ENCODE measurements at places on chromosomes 5 and 9.

DNA sequence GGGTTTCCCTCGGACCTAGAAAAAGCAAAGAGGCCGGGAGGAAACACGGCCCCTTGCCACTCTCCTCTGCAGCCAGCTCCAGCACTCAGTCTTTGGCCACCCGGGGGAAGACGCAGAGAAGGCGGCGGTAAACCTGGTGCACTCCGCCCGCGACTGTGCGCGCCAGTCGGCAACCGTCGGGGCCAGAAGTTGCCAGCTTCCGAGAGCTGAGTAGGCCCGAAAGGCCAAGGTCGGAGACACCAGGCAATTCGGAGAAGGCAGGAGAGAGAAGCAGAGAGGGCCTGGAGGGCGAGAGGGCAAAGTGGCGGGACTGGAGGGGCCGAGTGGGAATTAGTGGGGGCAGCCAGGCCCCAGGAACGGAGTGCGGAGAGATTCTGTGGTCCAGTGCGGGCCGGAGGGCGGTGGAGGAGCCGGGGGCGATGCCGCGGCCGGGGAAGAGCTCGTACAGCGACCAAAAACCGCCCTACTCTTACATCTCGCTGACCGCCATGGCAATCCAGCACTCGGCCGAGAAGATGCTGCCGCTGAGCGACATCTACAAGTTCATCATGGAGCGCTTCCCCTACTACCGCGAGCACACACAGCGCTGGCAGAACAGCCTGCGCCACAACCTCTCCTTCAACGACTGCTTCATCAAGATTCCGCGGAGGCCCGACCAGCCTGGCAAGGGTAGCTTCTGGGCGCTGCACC, at the start of gene FOXB2:
FOXB2 (plus strand) TSS at position 420 of the 690 bp plus-strand sequence; CDS start at position 420, 0 bp downstream.
- no peak for DNase-seq

- no peak for DNase-seq
These were observed 52.4 kb downstream of the RETREG1 start for GRCh38 chr5:16564248-16564867.

DNA sequence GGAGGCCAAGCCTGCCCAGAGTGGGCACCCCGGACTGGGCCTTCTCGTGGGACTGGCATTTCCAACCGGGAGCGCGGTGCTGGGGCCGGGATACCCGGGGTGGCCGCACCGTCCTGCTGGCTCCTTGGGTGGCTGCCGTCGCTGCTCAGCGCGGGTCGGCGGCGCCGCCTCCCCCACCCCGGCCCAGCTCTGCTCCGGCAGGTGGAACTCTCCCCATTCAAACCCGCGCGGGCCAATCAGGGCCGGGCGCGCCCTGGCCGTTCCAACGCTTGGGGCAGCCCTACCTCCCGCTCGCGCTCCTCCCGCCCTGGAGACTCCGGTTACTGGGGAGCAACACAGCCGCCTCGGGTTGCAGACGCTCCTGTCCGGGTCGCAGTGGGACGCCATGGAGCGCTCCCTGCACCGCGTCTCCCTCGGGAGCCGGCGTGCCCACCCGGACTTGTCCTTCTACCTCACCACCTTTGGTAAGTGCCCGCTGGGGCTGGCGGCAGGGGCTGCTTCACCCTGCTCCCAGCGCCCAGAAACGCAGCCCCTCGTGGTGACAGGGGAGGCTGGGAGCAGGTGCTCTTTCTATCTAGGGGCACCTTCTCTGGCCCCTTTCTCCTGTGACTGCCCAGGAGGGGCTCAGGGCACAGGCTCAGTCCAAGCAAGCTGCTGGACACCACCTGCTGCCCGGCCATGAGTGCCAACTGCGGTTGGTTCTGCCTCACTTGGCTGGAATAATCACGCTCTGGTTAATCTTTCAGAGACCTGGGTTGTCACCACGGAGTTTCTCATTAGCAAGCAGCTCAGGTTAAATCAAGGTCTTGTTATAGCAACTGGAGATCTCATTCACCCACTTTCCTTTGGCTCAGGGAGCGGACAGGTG, at the start of gene RGS3:
RGS3 (plus strand) TSS at position 310 of the 868 bp plus-strand sequence; CDS start at position 386, 76 bp downstream.
- DNase-seq: no peak

DNA sequence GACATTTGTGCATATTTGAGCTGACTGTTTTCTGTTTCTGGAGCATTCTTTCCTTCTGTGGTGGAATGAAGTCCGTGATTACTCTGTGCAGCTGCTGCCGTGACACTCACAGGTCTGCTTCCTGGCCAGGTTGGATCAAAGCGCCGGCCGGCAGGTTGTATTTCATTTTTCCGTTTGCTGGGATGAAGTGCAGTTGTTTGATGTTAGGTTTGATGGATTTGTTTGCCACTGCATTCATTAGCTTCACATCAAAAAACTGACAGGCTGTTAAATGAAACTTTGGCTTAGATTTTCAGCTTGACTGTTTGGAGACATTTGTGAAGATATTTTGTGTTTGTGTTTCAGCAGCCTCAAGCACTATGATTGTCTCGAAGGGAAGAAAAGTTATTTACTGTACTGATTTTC, 140.1 kb downstream of the KDM4C start:
- no peak for DNase-seq

DNA sequence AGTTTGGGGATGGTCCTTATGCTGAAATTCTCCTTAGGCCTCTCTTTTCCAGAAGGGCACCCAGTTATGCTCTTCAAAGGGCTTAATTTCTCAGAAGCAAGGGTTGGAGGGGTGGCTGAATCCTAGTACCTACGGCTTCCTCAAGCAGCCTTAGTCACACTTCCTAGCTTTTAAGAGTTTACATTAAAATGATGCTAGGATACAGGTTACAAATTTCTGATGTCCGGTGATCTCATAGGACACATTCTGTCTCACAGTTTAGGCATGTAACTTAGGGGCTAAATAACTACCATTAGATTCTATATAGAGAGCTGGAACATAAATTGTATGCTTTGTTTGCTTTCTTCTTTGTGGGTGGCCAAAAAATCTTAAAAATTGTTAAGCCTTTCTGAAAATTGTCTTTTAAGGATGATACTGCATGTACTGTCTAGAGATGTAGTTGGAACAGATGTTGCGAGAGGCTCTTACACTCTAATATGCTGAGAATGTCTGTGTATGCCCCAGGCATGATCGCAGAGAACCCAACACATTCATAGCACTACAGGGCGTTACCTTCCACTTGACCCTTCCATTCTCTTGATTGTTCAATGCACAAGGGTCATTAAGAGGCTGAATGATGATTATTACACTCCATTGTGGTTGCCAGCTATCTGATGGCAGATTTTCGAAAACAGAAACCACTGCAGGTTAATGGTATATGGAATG, 139.1 kb downstream of the TMEM38B start:
- no peak for DNase-seq

- no peak for DNase-seq
These were observed 387.1 kb downstream of the TMEM232 start for GRCh38 chr5:110339399-110339798.

- DNase-seq: no peak
These were observed 199.0 kb downstream of the ARHGAP26 start for GRCh38 chr5:142969186-142969585.

DNA sequence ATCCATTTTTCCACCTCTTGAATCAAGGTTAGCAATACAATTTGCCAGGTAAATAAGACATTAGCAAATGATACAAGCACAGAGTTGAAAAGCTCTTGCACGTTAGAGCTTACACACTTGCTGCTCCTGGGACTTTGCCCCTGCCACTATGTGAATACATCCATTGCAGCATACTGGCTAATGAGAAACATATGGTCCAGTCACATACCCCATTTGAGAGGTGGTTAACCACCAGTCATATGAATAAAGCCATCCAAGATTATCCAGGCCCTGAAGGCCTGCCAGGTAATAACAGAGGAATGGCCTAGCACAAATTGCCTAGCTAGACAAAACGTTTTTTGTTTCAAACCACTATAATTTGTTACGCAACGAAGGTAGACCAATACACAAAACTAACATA, 45.8 kb upstream of the FTMT start:
- DNase-seq: no peak

DNA sequence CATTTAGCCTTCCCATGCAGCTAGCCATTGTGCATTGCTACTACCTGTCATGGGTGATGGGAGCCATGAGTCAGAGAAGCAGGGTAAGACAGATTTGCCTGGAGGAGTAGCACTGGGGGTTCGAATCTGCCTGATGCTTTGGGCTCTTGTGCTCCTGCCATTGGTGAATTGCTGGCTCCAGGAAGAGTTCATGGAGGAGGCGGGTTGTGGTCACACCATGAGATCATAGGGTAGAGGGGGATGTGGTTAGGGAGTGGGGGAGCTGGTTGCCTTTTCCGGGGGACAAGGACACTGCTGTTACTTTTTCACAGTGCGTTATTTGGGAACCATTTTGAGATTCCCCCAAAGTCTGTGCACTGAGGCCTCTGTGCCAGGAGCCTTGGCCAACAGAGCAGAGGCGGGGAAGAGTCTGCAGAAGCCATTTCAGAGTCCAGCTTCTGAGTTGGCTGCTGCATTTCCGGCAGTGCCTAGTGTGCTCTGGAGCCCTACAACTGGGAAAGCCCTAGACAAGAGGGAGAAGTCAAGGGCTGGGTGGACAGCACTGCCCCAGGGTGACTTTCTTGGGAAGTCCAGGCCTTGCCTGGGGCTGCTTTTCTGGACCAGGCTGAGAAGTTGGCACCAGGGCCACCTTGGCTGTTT, 6.2 kb downstream of the ANGPTL2 start:
- no peak for DNase-seq

- no peak for DNase-seq
These were observed 23.8 kb downstream of the SH3RF2 start for GRCh38 chr5:145960166-145960565.

DNA sequence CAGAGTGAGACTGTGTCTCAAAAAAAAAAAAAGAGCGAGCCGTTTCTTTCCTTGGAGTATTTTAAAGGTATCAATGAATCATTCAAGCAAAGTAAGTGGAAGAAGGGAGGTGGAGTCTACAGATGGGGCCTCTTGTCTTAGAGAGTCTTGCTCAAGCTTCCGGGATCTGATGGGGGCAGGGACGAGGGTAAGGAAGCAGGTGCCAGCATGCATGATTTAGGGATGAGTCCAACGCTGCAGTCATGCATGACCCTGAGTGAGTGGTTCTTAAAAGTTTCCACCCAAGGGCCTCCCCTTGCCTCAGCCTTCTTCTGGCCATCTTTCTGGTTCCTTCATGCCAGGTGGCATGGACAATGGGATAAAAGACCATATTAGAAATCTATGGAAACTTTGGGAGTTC, 79.6 kb downstream of the MYO10 start:
- DNase-seq: no peak

GRCh38 chr5:4518903-4519672, 621.0 kb upstream of the ADAMTS16 start:
- no peak for DNase-seq

DNA sequence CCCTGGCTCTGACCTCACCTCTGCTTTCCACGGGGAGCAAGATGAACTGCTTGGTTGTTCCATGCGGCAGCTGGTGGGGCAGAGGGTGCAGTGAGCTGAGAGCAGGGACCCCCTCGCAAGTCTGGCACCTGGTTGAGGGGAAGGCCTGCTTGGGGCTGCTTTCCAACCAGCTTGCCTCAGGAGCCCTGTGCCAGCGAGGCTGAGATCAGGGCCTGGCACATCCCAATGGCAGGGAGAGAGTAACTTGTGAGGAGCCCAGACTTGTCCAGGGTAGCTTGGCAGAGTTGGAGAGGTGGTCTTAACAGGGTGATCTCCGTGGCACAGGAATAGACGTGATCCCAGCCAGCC, 68.9 kb downstream of the IQGAP2 start:
- DNase-seq: no peak

DNA sequence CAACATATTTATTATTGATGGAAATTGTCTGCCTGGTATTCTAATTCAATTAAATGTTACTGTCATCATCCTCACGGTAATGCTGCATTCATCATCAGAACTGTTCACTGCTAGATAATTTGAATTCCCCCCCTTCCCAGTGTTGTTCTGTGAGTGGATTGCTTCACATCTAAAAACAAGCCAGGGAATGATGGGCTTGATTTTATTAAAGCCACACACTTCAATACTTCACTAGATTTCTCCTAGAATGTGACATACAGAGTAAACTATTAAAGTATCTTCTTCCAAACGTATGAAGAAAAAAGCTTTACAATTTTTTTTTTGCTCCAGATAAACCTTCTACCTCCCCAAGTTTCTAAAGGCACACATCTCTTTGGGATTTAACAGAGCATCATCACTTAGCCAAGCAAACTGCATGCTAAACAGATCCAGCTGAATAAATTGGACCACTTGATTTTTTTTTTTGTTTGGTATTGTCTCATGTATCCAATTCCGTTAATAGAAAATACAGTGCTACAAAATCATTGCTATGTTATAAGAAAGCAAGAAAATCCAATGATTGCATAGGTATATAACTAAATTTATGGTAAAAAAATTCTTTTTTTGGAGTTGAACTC, 692.4 kb downstream of the MTRR start:
- DNase-seq: no peak

DNA sequence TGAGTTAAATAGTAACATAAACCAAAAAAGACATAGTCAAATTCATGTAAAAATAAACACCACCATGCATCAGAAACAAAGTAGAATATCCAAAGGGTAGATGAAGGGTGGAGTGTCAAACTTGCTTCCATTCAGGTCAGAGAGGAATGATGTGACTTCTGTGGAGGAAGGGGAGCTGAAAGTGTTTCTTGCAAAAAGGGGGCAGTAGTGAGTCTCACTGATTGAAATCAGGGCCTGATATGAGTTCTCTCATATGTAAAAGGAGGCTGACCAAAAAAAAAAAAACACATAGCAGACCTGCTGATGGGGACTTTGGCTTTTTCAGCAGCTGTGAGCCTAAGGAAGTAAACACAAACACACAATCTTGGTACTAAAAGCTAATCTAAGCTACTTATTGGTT, 38.8 kb upstream of the RGMB start:
- no peak for DNase-seq

GRCh38 chr5:15383469-15383868, 116.5 kb upstream of the FBXL7 start:
- DNase-seq: no peak

- no peak for DNase-seq
These were observed 134.5 kb upstream of the SPEF2 start for GRCh38 chr5:35483191-35483590.

DNA sequence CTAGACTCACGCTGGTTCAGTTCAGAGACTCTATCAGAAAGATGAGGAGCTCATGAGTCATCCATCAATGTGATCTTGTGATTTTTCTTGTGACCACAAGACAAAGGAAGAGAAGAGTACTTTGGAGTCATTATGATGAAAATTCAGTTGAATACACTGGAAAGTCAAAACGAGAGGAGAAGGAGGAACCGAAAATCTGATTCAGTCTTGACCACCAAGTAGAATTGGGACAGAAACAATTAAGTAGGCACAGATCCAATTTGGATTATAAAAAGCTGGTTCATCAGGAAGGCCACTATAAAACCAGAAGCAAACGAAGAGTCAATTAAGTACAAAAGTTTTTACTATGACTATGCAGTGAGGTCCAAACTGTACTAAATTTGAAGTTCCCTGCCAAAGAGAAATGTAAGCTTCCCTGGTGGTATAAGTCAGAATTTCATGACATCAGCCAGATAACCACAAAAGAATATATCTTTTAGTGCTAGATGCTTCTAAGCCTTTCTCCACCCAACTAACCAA, 90.9 kb downstream of the THBS4 start:
- DNase-seq: no peak

DNA sequence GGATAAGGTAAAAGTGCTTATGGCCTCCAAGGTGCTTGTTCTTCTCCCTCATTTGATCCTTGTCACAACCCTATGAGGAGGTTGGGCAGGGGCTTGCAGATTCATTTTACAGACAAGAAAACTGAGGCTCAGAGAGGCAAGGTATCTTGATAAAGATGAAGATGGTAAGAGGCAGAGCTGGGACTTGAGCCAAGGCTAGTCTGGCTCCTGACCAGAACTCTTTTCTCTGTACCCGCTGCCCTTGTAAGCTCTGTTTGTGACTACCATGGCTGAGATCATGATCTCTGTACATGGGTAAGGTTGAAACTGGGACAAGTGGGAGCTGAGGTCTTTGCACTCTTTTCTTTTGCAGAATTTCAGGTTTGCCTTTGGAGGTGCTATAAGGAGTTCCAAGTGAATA, 33.6 kb downstream of the SEC61B start:
- no peak for DNase-seq

Data from activated gamma-delta T cell (primary cell).